ACHN (cell line): ENCODE measurements at places on chromosomes 13 and 19.
A peak's percentile ranks its signal among the peaks of the same experiment; 100 is the strongest.

DNA sequence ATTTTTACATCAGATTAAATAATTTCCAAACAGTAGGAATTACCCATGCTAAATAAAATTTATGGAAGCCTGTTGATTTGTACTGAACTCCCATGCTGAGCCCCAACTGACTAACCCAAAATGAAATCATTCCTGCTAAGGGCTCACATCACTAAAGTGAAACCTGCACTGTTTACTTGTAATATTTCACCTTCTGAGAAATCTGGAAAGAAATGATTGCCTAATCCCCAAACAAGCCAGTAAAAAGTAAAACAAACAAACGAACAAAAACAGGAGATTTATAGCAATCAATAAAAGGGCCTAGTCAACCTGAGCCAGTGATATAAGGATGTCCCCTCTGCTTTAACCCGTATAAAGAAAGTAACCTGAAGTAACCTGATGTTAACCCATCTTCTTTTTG, 1599.8 kb downstream of the OLFM4 start:
- DNase-seq, result no peak

GRCh38 chr19:6693056-6693471, 23.1 kb upstream of the TNFSF14 start:
- no peak for DNase-seq

- DNase-seq, result no peak
Measured at GRCh38 chr13:28493740-28494503, 1.0 kb downstream of the FLT1 start.

DNA sequence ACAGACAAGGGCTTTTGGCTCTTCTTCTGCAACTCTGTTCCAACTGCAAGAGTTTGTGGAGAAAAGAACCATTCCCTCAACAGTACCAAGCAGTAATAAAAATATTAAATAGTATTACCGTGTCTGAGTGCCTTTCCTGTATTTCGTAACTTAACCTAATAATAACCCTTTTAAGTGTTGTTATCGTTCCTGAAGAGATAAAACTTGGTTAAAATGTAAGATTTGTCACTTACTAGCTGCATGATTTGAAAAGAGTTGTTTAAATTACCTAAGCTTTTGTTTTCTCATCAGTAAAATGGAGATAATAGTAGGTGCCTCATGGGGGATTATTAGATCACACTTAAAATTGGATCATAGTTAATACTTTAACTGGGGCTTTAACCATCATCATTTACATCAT, 447.2 kb downstream of the GPC5 start:
- no peak for DNase-seq

DNA sequence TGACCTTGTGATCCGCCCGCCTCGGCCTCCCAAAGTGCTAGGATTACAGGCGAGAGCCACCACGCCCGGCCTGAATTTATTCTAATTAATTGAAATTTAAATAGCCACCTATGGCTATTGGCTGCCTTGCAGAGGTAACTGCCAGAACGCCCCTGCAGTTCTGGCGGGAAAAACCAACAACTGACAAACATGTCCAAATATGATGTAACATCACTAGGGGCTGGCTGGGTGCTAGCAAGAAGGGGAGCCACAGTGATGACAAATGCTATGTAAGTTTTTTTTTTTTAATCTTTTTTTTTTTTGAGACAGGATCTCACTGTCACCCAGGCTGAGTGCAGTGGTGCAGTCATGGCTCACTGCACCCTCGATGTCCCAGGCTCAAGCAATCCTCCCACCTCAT, 12.9 kb downstream of the ZSWIM9 start:
- DNase-seq, result no peak

GRCh38 chr13:26599860-26600259, 42.4 kb downstream of the WASF3 start:
- DNase-seq, result no peak

- no peak for DNase-seq
Measured at GRCh38 chr13:76632401-76633044, 253.7 kb downstream of the KCTD12 start.

- no peak for DNase-seq
Measured at GRCh38 chr13:27919659-27919933, 204 bp upstream of the PDX1 start.

DNA sequence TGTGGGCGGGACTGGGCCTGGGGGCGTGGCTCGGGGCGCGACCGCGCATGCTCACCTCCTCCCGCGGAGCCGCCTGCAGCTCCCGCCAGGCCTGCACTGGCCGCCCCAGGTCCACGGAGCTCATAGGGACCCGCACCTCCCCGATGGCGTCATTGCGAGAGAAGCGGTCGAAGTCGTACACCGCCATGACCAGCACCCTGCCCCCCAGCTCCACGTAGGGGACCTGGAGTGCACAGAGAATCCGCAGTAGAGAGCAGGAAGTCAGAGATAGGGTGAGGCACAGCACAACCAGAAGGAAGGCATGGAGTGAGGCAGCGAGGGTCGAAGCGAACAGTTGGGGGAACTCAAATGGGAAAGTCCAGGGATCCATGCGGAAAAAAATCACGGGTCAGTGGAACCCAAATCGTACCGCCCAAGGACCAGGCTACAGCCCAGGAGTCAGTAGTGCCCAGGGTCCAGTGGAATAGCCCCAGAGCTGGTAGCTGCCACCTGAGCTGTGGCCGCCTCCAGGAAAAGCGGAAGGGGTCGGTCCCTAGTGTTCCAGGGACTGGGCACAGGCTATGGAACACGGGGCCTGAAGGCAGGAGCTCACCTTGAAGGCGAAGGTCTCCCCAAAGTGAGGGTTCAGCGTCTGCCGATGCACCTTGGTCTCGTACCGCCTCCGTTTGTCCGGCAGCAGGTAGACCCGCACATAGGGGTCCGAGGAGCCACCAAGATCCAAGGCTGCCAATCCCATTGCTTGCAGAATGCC, 4.8 kb downstream of the SYT5 start:
- DNase-seq, result no peak

GRCh38 chr13:44710576-44710975, 134.4 kb upstream of the TSC22D1 start:
- DNase-seq, result peak; percentile 70

- DNase-seq, result no peak
Measured at GRCh38 chr13:92313382-92313781, 913.2 kb upstream of the GPC6 start.

GRCh38 chr13:25110956-25111584, 15.1 kb downstream of the PABPC3 start:
- DNase-seq, result no peak

DNA sequence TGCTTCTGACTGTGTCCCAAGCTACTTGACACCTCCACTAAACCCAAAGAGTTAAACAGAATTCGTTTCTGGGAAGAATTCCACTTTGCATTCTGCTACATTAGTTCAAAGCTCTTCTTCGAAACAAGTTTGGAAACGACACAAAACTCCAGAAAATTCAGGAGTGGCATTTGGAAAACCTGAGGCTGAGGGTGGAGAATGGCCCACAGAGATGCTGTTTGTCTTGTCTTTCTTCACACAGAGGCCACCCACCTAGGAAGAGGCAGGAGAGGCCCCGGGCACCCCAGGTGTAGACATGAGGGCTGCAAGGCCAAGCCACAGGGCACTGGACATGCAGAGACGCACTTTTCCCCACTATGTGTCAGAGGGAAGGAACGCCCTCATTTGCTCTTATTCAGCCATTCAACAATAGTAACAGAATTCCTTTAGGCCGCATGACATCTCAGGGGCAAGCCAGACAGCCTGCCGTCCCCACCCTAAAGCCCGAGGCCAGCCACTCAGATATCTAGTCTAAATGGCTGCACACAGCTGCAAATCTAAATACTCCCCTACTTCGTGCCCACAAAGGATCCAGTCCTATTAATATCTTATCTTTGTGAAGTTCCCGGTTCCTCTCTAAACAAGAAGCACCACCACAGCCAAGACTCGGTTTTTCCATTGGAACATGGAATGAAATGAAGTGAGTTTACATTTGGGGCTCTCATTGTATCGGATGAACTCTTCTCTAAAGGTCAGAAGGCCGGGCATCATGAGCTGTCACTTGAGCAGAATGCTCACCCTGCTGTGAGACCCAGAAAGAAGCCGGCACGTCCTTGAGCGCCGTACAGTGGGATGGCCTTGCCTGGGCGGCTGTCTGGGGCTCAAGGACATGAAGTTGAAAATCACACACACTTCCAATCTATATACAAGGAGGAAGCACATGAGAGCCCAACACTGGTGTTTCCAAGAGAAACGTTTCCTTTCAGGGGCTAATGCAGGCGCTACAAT, 19.8 kb downstream of the COL4A1 start:
- no peak for DNase-seq

GRCh38 chr19:46016426-46017094, 6.3 kb downstream of the PGLYRP1 start:
- DNase-seq, result peak; percentile 77

GRCh38 chr13:63048653-63049052, 1633.0 kb upstream of the PCDH20 start:
- DNase-seq, result peak; percentile 22

DNA sequence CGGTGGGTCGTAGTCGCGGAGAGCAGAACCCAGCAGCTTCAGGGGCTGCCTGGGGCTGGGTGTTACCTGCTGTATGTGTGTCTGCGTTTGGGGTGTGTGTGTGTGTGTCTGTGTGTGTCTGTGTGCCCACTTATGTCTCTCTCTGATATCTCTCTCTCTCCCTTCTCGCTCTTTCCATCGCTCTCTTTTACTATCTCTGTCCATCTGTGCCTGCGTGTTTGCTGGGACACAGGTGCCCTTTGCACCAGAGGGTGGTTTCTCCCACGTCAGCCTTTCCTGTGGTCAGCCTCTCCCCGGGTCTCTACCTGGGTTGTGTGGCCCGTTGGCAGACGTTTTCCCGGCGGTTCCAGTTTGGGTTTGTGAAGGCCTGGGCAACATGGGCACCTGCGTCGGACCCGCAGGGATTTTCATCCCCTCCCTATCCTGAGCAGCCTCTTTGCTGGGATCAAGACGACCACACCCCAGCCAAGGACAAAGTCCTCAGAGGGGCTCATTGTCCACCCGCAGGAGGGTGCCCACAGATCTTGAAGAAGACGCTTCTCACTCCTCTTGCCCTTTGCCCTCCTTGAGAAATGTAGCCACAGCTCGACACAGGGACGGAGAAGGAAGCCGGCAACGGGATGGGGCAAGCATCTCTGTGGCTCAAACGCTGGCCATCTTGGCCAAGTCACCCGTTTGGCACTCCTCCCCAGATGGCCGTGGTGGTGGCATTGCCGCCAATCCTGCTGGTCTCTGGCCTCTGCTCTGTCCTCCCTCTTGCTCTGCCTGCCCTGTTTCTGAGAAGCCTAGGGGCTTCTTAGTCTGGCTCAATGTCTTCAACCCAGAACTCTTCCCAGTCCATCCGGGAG, 43.3 kb downstream of the ZNF146 start:
- DNase-seq, result no peak

DNA sequence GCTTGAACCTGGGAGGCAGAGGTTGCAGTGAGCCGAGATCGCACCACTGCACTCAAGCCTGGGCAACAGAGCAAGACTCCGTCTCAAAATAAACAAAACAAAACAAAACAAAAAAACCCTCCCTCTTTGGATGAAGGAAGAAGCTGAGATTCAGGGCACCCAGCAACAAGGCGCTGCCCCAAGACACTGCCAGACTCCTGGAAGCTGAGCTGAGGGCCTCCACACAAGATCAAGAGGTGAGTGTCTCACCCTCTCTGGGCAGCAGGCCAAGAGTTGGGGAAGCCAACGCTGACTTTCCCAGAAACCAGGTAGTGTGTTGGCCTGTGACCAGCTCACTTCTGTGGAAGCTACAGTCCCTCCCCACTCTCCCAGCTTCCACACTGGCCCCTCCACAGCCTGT, 3.7 kb upstream of the TYROBP start:
- peak; percentile 21 for DNase-seq

- no peak for DNase-seq
Measured at GRCh38 chr13:112887151-112887550, 81.9 kb upstream of the MCF2L start.

- DNase-seq, result no peak
Measured at GRCh38 chr19:6728346-6728745, 7.9 kb upstream of the C3 start.

DNA sequence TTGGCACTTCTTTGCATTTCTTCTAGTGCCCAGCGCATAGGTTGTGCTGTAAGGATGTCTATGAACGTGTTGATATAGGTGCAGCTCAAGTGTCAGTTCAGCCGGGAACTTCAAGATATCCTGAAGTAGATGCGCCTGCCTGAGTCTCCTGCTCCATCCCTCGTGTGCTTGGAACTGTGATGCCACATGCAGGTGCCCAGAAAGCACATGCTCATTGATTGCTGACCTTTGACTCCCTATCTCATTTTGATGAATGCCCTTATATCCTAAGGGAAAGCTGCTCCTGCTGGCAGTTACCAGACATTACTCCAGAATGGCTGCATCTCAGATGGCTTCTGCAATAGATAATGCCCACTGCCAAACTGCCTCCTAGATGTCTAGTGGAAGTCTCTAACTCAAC, 40.9 kb downstream of the CBY2 start:
- no peak for DNase-seq

GRCh38 chr13:99178636-99179035, 22.0 kb upstream of the UBAC2 start:
- DNase-seq, result no peak

GRCh38 chr19:50003810-50004419, 21.3 kb downstream of the VRK3 start:
- peak; percentile 94 for DNase-seq

GRCh38 chr19:48965806-48966540, 864 bp downstream of the FTL start:
- DNase-seq, result peak; percentile 63

GRCh38 chr19:703329-703650, 5.4 kb upstream of the PALM start:
- no peak for DNase-seq

GRCh38 chr13:43397111-43397510, 373.7 kb downstream of the DNAJC15 start:
- DNase-seq, result no peak

- no peak for DNase-seq
Measured at GRCh38 chr19:33493401-33494275, 28.0 kb downstream of the PEPD start.

- DNase-seq, result peak; percentile 65
Measured at GRCh38 chr13:99796175-99796819, 175.3 kb downstream of the ZIC5 start.

- peak; percentile 3 for DNase-seq
Measured at GRCh38 chr19:51784922-51785690, 9.9 kb upstream of the FPR3 start.

- DNase-seq, result no peak
Measured at GRCh38 chr13:49587311-49587847, 2.0 kb upstream of the RCBTB1 start.

GRCh38 chr13:57632276-57633140, 964 bp downstream of the PCDH17 start:
- DNase-seq, result no peak

- DNase-seq, result no peak
Measured at GRCh38 chr19:1474011-1474764, 4.8 kb downstream of the C19orf25 start.
